ENCODE measurements at places on chromosomes 16 and 17.

DNA sequence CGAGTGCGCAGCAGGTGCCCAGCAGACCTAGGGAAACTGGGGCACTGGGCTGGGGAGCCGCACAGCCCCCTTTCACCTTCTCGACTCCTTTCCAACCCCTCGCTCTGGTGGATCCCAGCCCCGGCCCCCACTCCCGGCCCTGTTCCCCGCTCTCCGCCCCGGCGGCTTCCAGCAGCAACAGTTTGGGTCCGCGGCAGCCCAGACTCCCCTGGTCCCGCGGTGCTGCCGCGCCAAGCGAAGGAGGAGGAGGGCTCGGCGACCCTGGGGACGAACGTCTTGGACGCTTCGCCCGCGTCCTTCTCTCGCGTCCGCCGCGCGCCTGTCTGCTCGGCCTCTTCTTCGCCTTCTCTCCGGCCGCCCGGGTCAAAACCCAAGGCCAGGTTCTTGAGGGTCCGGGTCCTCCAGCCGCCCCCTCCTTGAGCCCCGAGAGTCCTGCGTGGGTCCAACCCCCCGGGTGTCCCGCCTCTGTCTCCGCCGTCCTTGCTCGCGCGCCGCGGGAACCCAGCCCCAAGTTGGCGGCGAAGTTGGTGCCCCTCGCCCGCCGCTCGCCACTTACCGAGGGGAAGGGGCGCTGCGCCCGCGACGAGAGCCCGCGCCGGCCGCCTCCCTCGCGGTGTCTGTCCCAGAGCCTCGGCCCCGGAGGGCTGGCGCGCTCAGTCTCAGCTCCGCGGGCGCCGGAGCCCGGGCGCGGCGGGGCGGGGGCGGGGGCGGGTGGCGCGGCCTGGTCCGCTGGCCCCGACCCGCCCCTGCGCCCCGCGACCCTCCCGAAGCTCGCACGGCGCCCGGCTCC is 1.4 kb upstream of the GRIN2C start:
- no peak for DNase-seq

- peak; percentile 91 for DNase-seq
Measured at GRCh38 chr16:67661101-67661761, 471 bp downstream of the PARD6A start.

DNA sequence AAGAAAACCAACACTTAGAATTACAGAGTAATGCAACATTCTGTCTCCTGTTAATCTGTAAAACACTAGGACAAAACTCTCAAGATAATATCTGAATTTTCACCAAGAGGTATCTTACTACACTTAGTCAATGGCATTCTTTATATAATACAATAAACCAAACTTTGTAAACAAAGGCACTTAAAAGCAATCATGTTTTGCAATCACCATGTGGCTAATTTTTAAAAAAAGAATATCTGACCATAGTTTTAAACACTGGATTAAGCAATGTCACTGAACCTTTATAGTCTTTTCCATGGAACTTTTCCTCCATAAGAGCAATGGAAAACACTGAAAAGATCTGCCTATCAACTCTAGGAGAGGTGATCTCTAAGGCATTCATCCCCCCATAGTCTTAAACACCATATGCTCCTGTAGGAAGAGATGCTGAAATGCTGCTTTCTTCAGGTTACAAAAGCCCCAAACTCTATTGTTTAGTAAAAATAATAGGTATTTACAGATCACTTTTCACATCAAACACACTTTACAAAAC is 144.2 kb upstream of the CORO6 start:
- no peak for DNase-seq

- DNase-seq: no peak
Measured at GRCh38 chr16:12600536-12601256, 203.0 kb downstream of the CPPED1 start.
